ENCODE measurements at places on chromosomes 1 and 21.
A peak's percentile ranks its signal among the peaks of the same experiment; 100 is the strongest.

GRCh38 chr1:233520261-233521191, 93.4 kb upstream of the KCNK1 start:
- no peak for DNase-seq

GRCh38 chr21:30146558-30147282, 19.9 kb downstream of the CLDN17 start:
- no peak for DNase-seq

- no peak for DNase-seq
Observed at GRCh38 chr1:66041654-66042053, 249.0 kb downstream of the PDE4B start.

- DNase-seq: no peak
Observed at GRCh38 chr1:31669786-31670592, 25.3 kb upstream of the PEF1 start.

DNA sequence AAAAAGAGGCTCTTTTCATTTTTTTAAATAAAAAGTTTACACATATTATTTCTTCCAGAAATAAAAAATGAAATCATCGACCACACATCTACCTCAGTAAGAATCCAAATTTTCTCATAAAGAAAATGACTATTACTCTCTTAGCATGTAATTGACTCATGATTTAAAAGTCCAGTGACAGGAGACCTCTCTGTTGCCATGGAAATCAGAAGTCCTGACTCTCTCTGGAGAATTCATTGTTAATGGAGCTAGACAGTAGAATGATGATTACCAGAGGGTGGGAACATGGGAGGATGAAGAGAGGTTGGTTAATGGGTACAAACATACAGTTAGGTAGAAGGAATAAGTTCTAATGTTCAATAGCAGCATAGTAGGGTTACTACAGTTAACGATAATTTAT, 5.0 kb upstream of the CLCA4 start:
- no peak for DNase-seq

DNA sequence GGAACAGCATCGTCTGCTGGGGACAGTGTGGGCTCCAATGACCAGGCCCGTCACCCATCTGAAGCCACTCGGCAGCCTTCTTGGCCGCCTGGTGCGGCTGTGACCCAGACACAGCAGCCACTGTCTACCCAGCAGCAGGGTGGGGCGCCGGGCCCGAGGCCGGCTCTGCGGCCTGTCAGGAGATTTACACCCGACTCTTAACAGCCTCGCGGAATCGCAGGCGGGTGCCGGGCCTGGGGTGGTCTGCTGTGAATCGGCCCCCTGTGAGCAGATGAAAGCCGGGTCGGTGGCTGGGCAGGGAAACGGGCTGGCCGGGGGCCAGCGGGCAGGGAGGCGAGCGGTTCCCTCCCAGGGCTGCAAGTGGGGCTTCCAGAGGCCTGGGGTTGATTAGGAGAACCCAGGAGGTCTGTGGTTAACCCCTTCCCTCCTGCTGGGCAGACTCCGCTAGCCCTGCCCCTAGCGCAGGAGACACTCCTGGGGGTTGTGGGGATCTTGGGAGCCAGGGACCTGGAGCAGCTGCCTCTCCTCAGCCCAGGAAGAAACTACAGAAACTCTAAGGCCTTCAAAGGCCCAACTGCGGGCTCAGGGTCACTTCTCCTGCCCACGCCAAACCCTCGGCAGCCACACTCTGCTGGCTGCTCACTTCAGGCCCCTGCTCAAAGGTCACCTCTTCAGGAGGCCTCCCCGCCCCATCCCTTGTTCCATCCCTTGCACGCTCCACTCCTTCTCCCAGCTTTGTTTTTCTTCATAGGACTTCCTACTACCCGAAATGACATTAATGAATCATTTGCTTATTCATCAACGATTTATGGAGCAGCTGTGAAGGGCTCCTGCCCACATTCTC, 15.6 kb downstream of the RUNX3 start:
- DNase-seq: no peak

DNA sequence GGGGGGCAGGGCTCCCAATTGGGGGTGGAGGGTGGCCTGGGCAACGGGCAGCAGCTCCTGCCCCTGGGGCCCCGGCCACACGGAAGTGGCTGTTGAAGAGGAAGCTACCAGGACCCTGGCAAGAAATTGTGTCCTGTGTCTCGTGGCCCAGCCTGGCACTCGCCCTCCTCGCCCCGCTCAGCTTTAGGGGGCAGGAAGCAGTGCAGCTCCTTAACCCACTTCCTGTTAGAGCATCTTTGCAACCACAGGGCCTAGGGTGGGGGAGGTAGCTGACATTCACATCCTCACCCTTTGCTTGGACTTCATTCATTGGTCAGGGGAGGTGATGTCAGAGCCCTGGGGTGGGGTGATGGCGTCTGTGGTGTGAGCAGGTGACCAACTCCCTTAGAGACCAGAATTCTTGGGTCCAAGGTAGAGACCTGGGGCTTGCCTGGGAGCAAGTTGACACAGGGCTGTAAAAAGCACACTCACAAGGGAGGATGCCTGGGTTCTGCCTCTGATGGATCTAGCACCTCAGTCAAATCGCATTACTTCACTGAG, at the start of gene ARHGAP30:
ARHGAP30 (minus strand) TSS at position 161 of the 540 bp plus-strand sequence. CDS start 267 bp downstream, outside the sequence.
- DNase-seq: no peak

DNA sequence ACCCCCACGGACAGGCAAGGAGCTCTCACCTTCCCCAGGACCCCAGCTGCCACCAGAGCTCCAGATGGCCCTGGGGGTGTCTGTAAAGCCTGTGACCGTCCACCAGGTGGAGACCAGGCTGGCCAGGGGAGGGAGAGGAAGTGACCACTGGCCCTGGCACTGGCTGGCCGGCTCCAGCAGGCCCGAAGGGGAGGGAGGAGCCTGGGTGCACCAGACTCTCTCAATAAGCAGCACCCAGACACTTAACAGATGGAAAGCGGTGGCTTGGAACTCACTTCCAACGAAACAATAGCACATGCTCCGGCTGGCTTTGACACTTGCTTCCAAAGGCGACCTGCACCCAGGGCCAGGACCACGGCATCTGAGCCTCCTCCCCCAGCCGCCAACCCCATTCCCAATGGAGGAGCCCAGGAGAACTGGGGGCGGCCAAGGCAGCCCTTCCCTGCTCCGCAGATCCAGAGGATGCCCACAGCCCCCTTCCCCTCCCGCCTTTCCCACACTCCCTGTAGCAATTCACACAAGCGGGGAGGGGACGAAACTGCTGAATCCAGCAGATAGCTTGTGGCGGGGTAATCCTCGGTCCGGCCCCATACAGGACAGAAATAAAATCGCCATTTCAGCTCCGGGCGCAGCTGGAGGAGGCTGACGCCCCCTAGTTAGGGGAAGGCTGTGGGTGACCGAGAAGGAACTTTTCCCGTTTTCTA, 742 bp upstream of the PDE9A start:
- no peak for DNase-seq

GRCh38 chr1:30418939-30419720, 304.3 kb downstream of the MATN1 start:
- no peak for DNase-seq

DNA sequence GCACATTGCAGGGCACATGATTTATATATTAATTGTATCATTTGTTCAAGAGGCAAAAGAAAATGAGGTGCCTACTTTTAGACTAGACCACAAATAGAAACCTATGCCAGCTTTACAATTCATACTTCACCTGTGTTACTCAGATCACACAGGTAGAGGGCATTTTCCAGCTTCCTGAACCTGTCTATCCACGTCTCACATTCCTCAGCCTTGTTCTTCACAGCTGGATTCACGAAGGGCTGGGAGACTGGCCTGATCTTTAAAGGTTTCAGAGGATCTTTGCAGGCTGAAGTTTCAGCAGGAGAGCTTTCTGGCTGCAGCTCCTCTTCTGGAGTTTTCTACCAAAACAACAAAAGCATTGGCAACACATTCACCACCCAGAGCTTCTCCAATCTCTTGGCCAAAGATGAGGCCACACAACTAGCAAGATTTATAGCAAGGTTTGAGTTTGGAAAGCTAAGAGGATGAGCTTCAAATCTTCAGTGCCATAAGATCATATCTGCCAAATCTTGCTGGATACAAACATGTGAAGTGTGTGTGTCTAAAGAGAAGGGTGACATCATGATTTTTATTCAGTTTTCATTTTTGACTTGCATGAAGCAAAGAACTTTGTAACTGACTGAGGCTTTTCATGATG, 71.0 kb upstream of the CYP2J2 start:
- no peak for DNase-seq

- DNase-seq: no peak
Observed at GRCh38 chr1:167109125-167109524, 15.2 kb downstream of the STYXL2 start.

DNA sequence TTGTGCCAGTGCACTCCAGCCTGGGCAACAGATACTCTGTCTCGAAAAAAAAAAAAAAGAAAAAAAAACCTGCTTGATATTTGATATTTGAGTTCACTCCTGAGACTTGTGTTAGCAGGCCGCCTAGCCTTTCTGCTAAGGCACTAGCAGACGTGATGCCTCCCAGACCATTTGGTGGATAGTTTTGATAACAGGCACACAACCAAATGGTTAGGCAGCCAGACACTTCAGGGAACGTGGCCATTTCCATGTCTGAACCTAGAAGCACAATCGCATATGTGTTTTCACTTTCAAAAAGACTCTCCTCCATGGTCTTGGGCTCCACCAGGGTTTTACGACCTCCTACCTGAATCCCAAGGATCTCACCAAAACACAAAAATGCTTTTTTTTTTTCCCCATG, 1319.5 kb downstream of the BRINP3 start:
- DNase-seq: no peak

DNA sequence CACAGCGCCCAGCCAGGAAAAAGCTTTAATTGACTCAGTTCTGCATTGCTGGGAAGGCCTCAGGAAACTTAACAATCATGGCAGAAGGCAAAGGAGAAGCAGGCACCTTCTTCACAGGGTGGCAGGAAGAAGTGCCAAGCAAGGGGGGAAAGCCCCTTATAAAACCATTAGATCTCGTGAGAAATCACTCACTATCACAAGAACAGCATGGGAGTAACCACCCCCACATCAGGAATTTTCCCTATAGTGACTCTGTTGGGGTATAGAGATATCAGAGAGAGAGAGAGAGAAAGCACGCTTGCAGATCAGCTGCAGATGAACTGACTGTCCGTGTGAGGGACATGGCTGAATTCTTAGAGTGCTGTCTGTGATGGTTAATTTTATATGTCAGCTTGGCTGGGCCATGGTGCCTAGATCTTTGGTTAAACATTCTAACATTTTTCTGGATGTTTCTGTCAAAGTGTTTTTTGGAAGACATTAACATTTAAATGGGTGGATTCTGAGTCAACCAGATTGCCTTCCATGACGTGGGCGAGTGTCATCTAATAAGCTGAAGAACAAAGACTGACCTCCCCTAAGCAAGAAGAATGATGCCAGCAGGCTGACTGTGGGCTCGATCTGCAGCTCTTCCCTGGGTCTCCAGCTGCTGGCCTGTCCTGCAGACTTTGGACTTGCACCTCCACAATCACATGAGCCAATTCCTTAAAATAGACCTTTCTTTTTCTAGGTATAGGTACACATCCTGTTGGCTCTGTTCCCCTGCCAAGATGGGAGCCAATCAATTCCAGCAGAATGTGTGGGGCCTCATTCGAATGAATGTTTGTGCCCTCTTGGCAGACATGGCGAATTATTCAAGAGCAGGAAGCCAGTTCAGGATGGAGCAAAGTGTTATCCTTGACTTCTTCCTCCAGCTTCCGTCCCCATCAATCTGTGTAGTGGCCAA, 21.4 kb upstream of the CPT2 start:
- no peak for DNase-seq

DNA sequence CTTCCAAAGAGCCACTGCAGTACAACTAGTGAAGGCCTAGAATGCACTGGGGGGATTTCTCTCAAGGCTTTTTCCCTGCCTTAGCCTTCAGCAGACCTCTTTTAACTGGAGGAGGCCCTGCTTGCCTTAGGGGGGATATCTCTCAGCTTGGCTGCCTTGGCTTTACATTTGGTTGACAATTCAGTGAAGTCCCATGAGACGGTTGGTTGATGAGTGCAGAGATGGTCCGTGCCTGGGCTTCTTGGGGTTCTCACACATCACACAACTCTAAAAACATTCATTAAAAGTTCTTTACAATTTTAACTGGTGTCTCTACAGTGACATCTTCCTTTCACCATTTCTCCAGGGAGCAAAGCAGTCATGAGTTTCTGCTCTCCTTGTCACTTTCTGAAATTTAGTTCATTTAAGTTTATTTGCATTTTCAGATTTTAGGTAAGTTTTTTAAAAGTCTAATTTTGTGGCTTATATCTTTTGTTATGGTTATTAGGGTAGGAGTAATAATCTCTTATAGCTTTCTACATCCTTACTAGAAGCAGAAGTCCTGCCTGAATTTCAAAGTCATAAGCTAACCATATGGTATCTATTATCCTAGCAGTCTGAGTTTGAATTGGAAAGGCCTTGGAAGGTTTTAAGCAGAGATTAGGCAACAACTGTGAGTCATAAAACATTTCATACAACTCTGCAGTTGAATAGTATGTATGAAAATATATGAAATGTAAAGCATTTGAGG, 487.6 kb downstream of the DPYD start:
- peak; percentile 76 for DNase-seq

DNA sequence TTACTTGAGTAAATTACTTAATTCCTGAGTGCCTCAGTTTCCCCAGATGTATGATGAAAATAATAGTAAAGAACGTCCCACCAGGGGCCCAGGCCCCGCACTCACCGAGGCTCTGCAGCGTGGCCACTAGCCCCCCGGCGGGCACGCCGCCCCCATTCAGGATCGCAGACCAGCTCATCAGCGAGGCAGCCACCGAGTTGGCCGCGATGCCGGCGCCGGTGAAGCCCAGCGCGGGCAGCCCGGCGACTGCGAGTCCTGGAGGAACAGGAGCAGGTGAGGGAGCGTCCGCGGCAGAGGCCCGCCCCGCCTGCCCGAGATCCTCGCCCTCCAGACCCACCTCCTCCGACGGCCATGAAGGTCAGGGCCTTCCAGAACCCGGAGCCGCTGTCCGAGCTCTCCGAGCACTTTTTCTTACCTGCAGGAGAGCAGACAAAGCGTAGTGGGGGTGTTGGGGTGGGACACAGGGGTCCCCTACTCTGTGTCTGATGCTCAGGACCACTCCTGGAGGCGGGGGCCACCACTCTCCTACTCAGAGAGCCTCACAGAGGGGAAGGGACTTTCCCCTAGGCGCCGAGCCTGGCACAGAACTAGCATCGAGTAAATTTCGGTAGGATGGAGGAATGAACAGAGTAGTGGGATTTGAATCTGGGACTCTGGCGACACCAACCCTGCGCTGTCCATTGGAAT, 3.7 kb downstream of the IFI6 start:
- DNase-seq: no peak

DNA sequence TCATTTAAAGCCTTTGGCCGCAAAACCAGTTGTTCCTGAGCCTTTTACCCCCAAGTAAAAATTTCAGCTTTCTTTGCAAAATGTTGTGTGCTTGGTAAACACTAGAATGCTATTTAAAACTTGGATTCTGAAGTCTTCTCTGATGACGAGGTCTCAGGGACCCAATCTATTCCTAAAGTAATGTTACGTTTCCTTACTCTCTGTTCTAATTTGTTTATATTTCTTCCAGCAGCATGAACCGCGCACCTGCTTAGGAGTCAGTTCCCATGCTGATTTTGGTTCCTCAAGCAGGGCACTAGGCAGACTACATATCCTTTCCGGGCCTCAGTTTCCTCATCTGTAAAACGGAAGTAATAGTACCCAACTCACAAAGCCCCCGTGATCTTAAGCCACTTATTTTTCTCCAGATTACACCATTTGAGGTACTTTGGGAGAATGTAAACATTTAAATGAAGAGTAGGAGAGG, 969 bp upstream of the ALDH4A1 start:
- DNase-seq: no peak

GRCh38 chr1:156901966-156902915, 8.7 kb downstream of the PEAR1 start:
- DNase-seq: no peak

GRCh38 chr1:36834586-36834985, 199.7 kb downstream of the GRIK3 start:
- DNase-seq: no peak

- DNase-seq: no peak
Observed at GRCh38 chr1:154608397-154609270, 648 bp upstream of the ADAR start.

All from GM04503 (cell line).